ENCODE measurements at places on chromosomes 13 and 19.

- DNase-seq = no peak
Measured at GRCh38 chr13:80871481-80871880, 530.6 kb upstream of the SPRY2 start.

DNA sequence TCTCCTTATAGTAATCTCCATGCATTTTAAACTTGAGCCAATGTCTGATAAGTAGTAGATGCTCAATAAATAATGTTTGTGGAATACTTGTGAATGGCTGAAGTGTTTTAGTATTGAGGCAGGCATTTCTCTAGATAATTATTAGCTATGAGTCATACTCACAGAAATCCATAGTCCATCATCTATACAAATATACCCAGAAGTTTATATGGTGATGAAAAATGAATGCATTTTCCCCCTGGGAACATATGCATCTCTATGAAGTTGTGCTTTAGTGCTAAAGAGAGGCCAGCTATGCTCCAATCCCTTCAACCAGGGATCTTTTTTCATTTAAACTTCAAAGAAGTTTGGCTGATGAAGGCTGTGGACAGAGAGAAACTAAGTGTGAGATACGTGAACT is 17.2 kb downstream of the MBNL2 start:
- DNase-seq = no peak

DNA sequence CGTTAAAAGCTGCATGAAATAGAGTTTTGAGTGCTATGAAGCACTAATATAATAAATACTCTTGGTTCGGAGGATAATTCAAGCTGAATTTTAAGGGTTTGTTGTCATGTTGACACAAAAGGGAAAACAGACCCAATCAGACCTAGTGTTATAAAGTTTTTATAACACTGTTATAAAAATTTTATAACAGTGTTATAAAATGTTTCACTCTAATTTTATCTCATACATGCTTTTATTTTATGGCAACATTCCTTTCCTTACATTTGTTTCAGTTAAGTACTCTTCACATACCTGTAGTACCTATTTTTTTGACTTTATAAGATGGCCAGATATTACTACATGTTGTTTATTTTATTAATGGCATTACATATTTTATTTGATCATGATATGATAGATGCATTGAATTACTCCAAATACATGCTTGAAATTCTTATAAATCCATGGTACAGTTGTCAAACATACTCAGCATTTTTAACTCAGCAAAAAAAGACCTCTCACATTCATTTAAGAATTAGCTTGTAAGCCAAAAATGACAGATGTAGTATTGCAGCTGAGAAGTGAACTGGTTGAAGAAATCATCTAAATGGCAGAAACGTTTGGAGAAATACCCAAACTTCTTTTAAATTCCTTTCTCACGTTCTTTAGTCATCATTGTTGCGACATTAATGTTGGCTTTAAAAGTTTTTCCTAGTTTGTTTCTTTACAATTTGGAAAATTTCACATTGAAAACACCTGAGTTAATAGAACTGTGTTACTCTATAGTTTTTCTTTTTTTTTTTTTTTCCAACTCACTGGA is 104.5 kb downstream of the PIBF1 start:
- no peak for DNase-seq

- no peak for DNase-seq
Measured at GRCh38 chr13:106527445-106527801, 8.0 kb downstream of the EFNB2 start.

- no peak for DNase-seq
Measured at GRCh38 chr13:25688536-25688935, 316.8 kb downstream of the ATP8A2 start.

- DNase-seq = no peak
Measured at GRCh38 chr19:55497763-55498162, 9.5 kb downstream of the SSC5D start.

- no peak for DNase-seq
Measured at GRCh38 chr19:52533901-52534300, 6.4 kb downstream of the ZNF808 start.

- no peak for DNase-seq
Measured at GRCh38 chr19:15631817-15632216, 8.9 kb upstream of the CYP4F3 start.

GRCh38 chr13:20294497-20294896 is 62.4 kb upstream of the GJB6 start:
- DNase-seq = no peak

DNA sequence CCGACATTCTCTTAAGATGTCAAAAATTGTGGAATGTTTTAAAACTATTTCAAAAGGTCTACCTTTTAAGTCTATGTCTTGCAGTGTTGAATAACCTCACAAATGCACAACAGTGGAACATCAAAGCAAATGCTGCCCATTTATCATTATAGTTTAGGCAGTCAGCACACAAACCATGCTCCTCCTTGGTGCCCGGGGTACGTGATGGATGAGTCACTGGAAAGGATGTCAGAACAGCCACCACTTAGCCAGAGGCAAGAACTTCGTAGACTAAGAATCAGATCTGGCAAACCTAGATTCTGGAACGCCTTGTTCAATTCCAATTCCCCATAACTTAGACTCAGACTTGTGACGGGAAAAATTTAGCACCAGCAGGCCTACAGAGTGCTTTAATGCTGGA is 343.6 kb downstream of the FGF9 start:
- no peak for DNase-seq

- no peak for DNase-seq
Measured at GRCh38 chr13:43516401-43516833, 270.4 kb downstream of the ENOX1 start.

GRCh38 chr13:114071991-114072390 is 60.4 kb downstream of the RASA3 start:
- no peak for DNase-seq

Measured in cortex of kidney (tissue), 1 donor.